Mesenteric fat pad (tissue), 1 donor: ENCODE measurements at places on chromosomes 13 and 19. TPM values are rescaled to one million over a fixed set of nuclear protein-coding genes. Genes with fewer than 3 reads are reported as not detected.

DNA sequence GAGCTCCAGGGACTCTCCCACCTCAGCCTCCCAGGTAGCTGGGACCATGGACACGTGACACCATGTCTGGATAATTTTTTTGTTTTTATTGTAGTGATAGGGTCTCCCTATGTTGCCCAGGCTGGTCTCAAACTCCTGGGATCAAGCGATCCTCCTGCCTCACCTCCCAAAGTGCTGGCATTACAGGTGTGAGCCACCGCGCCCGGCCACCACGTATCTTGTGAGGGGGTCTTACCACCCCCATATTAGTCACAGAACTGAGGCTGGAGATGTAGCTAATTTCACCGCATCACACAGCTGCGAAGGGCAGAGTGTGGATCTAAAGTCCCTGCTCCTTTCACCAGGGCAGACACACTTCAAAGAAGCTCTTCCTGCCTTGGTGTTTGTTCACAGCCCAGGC, 211.8 kb upstream of the SOX1 start:
- no peak for DNase-seq

TSSK6 gene
- total RNA-seq = 0.74 TPM

- DNase-seq = no peak
Measured at GRCh38 chr19:3277649-3278048, 53.2 kb downstream of the CELF5 start.

DNA sequence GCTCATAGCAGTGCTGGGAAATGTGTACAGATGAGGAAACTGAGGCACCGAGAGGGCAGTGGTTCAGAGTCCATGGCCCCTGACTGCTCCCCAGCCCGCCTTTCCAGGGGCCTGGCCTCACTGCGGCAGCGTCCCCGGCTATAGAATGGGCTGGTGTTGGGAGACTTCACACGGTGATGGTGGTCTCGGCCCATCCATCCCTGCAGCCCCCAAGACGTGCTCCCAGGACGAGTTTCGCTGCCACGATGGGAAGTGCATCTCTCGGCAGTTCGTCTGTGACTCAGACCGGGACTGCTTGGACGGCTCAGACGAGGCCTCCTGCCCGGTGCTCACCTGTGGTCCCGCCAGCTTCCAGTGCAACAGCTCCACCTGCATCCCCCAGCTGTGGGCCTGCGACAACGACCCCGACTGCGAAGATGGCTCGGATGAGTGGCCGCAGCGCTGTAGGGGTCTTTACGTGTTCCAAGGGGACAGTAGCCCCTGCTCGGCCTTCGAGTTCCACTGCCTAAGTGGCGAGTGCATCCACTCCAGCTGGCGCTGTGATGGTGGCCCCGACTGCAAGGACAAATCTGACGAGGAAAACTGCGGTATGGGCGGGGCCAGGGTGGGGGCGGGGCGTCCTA, 15.9 kb downstream of the LDLR start:
- no peak for DNase-seq

DNA sequence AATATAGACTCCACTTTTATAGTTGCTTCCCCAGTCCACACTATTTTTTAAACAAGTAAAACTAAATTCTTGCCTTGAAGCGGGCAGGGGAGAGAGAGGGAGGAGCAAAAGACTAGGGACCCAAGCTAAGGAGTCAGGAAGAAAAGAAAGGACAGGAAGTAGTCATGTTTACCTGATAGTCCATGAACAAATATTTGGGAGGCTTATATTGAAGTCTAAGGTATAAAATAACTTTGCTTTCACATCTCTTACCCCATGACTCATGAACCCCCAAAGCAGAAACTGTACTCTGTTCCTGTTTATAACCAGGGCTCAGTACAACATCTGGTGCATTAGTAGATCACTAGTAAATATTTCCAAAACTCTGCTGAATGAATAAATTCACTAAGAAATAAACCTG, 67.3 kb downstream of the ZAR1L start:
- no peak for DNase-seq

DNA sequence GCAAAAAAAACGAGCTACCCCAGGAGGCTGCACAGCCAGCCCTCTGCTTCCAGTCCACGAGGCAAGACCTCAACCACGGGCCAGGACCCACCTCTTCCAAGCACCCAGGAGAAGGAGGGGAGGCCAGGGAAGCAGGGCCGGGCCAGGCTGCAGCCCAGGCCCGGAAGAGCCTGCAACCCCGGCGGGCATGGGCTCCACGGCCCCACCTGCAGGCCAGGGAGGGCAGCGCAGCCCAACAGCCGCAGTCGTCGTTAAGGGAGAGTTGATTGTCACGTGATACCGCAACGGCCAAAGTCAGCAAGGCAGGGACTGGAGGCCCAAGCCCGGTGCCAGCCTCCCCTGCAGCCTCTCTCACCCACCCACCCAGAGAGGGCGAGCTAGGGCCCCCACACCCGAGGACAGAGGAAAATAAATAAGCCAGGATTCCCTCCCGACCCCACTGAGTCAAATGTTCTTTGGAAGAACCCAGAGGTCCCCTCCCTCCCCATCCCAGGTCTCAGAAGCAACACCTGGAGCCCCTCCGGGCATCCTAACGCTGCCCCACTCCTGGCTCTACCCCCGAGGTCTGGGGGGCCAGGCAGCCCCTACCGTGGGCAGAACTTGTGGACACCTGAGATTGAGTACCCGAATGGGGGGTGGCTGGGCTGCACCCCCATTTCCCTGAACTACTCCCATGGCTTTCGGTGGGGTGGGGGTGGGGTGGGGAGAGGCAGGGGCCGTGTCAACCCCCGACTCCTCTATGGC, 5.2 kb upstream of the REXO1 start:
- no peak for DNase-seq

DNA sequence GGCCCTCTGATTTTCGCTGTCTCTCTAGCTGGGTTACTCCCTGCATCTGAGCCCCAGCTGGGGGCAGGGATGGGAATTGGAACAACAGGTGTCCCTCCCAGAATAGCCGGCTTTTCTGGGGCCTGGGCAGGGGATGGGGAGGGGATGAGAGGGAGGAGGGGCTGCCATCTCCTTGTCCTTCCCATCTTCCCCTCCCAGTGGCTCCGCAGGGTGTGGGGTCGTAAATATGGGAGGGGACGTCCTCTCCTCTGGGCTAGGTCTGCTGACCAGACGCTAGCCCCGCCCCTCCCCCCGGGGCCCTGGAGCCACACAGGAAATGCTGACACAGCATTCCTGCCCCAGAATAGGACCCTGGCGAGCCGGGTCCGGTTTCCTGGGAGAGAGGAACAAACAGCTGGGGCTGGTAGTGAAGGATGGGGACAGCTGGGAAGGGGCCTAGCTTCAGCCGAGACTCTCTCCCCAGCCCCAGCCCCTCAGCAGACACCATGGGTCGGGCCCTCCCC, 1.1 kb downstream of the RYR1 start:
- DNase-seq = no peak

DNA sequence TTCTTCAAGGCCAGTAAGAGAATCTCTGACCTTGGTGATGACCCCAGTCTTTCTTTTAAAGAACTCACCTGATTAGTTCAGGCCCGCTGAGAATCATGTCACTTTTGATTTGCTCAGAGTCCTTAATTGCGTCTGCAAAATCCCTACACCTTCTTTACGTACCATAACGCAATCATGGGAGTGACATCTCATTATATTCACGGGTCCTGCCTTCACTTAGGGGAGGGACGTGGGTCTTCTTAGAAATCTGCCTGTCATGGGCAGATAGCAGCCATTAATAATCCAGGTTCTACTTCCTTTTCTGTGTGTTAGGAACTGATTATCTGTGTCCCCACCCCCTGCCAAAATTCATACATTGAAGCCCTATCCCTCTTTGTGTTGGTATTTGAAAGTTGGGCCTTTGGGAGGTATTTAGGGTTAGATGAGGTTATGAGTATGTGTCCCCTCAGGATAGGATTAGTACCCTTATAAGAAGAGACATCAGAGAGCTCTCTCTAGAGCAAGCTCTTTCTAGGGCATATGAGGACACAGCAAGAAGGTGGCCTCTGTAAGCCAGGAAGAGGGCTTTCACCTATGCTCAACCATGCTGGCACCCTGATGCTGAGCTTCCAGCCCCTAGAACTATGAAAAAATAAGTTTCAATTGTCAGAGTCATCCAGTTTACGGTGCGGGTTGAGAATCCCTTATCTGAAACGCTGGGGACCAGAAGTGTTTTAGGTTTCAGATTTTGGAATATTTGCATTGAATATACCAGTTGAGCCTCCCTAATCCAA, 9.9 kb downstream of the TPP2 start:
- no peak for DNase-seq

GRCh38 chr19:35462476-35462953, 14.5 kb downstream of the FFAR2 start:
- no peak for DNase-seq

DNA sequence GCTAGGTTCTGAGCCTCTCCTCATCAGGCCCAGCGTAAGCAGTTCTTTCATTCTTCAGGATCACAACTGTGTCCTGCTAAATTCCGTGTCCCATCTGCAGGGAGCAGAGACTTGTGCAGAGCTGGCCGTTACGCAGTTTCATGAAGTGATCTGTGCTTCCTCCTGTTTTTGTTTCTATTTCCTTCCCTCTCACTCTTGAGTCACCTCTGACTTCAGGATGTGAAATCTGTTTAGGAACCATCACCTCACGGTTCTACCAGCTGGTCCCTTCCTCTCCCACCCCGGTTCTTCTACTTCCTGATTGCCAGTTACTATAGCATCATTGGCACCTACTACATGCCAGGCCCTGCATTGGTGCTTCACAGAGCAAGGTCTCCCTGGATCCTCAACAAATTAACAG, 8.5 kb downstream of the MAU2 start:
- no peak for DNase-seq

DNA sequence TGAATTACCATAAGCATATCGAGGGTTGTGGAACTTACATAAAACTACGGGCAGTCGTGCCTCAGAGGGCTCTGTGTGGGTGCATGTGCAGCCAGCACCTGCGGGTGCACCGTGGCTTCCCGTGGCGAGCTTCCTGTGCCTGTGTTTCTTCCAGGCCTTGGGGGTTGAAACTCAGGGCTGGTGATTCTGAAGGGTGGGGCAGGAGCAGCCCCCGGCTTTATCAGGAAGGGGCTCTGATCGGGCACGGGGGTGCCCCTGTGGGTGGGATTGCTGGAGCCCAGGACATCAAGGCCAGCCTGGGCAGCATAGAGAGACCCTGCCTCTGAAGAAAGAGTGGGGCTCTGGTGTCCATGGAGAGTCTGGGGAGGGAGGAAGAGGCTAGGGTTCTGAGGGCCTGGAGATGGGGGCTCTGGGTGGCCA, 11.1 kb downstream of the ATP4B start:
- DNase-seq = peak; percentile 77

- DNase-seq = no peak
Measured at GRCh38 chr19:29702161-29702962, 12.7 kb downstream of the C19orf12 start.

GRCh38 chr13:44234566-44234965, 139.1 kb upstream of the SERP2 start:
- DNase-seq = no peak

STARD13 gene
- 59.2 TPM for total RNA-seq

DNA sequence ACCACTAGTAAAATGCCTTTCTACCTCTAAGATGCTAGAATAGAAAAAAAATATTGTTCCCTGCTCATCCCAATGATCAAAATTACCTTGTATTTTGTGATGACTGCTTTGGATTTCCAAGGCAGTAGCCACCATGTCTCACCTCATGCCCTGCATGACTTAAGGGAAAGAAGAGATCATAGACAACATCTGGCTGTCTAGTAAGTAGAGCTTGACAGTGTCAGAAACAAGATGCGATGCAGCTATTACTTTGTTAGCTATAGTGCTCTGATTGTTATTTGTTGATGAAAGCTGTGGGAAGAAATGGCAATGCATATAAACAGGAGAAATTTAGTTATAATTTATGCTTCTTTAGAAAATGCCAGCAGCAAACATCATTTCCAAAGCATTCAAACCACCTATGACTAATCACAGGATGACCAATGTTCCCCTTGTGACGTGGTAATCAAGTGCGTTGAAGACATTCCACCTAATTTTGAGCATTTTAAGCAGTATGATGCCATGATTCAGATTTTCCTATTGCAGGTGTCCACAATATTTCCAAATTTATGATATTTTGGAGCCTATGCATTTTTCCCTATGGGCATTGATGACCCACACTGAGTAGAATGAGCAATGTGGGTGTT, 308.3 kb downstream of the KCNRG start:
- no peak for DNase-seq

RGCC gene
- 205 TPM for total RNA-seq

GRCh38 chr19:52140032-52140710, 433 bp upstream of the ZNF616 start:
- DNase-seq = no peak

ZIM2 gene
- total RNA-seq = 0.87 TPM

GRCh38 chr13:30720172-30720869, 15.0 kb upstream of the ALOX5AP start:
- DNase-seq = no peak

ANKLE1 gene
- total RNA-seq = 0.55 TPM

- peak; percentile 64 for DNase-seq
Measured at GRCh38 chr19:6828306-6828697, 55.8 kb downstream of the VAV1 start.

GRCh38 chr19:29878973-29879654, 62.9 kb upstream of the URI1 start:
- no peak for DNase-seq

GRCh38 chr19:1082165-1082927, 12.8 kb downstream of the POLR2E start:
- no peak for DNase-seq

TTC9B gene
- not detected for total RNA-seq

GRCh38 chr13:77184455-77184854, 142.4 kb downstream of the MYCBP2 start:
- no peak for DNase-seq

DNA sequence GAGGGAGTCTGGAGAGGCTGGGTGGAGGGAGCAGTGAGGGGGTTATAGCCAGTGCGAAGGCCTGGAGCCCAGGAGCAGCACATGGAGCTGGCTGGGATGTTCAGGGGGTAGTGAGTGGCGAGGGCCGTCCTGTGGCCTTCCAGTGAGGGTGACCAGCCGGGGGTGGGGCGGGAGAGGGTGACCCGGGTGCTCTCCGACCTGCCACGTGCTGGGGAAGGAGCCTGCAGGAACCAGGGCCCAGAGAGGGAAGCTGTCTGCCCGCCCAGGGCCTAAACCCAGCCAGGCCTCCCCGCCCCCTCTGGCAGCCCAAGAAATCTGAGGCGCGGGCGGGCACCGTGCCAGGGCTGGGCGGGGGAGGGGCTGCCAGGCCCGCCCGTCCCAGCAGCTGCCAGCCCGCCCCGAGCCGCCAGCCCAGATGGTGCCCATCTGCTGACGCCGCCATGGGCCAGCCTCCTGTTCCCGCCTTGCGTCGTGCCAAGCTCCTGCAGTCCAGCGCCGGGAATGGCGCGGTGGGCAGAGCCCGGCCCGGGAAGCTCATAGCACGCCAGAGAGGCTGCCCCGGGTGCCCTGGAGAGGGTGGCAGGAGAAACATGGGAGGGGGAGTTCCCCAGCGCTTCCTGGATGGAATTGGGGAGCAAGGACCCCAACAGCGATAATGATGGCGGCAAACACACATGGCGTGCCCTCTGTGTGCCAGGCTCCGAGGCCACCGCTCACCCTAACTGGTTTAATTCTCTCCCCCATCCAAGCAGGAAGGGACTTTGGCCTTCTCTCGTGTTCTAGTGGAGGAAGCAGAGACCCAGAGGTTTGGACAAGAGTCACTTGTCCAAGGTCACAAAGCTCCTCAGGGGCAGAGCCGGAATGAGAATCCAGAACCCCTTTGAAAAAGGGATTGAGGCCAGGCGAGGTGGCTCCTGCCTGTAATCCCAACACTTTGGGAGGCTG, 21.5 kb downstream of the NFIC start:
- DNase-seq = peak; percentile 94
